ENCODE measurements at places on chromosomes 4 and X. TPM values are rescaled to one million over a fixed set of nuclear protein-coding genes. Genes with fewer than 3 reads are reported as not detected.

The CXCL13 gene
- not detected for total RNA-seq

The CT45A10 gene
- not detected for total RNA-seq

The PLP2 gene
- total RNA-seq: 12.0 TPM

The BEX1 gene
- not detected for total RNA-seq

The P2RY10 gene
- total RNA-seq: not detected

The IL13RA2 gene
- 1.0 TPM for total RNA-seq

The FGF16 gene
- 0.51 TPM for total RNA-seq

The FAM9B gene
- not detected for total RNA-seq

The HPF1 gene
- total RNA-seq: 14.9 TPM

The CFAP99 gene
- total RNA-seq: not detected

The S100G gene
- total RNA-seq: not detected

The MECP2 gene
- total RNA-seq: 17.1 TPM

The RPL39 gene
- total RNA-seq: 2,198 TPM

The SFRP2 gene
- not detected for total RNA-seq

The CT47A1 gene
- total RNA-seq: not detected

The TLR10 gene
- total RNA-seq: not detected

The MAML3 gene
- total RNA-seq: 4.4 TPM

The CISD2 gene
- 36.7 TPM for total RNA-seq

The TBL1X gene
- 5.3 TPM for total RNA-seq

The RRH gene
- total RNA-seq: not detected

The N4BP2 gene
- total RNA-seq: 5.6 TPM

The TFDP3 gene
- not detected for total RNA-seq

The GSTCD gene
- total RNA-seq: 7.8 TPM

The GJB1 gene
- not detected for total RNA-seq

The ADGRG4 gene
- total RNA-seq: not detected

The VEGFD gene
- total RNA-seq: 0.26 TPM

The TECRL gene
- not detected for total RNA-seq

The TMEM154 gene
- total RNA-seq: 0.63 TPM
